ENCODE measurements at places on chromosomes 16 and 17.

DNA sequence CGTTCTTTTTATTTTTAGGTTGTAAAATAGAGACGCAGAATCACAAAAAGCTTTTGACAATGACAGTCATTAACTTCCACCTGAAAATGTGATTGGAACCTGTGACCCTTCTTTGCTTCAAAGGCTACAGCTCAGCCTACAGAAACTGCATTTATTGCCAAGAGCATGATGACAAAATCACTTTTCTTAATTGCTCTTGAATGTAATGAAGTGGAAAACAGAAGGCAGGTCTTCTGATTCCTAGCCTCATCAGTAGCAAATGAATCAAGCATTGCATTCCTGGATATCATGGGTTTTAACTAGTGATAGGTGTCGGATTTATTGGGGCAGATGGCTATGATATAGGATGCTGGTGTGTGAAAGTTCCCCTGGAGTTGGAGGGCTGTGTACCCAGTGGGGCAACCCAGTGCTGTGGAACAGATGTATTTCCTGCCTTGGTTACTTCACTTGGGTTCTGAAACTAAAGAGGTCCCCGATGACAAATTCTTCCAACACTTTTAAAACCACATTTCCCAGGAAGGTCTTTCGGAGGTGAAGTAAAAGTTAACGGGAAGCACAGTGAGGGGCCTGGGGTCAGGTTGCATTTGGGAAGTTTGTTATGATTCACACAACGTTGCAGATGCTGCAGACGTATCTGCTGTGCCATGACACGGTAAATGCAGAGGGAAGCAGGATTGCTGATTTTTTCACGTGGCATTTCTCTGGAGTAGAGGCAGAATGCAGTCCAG is 127.5 kb downstream of the HS3ST3A1 start:
- no peak for DNase-seq

- peak; percentile 71 for DNase-seq
Observed at GRCh38 chr16:82031116-82032084, 3.7 kb upstream of the HSD17B2 start.

GRCh38 chr17:8409966-8410882 is 12.6 kb upstream of the RNF222 start:
- DNase-seq: peak; percentile 96

- no peak for DNase-seq
Observed at GRCh38 chr16:72171236-72171635, 719 bp downstream of the PMFBP1 start.

Measured in suppressor macrophage (primary cell).